ENCODE measurements at places on chromosomes 3 and 15.
A peak's percentile ranks its signal among the peaks of the same experiment; 100 is the strongest.

DNA sequence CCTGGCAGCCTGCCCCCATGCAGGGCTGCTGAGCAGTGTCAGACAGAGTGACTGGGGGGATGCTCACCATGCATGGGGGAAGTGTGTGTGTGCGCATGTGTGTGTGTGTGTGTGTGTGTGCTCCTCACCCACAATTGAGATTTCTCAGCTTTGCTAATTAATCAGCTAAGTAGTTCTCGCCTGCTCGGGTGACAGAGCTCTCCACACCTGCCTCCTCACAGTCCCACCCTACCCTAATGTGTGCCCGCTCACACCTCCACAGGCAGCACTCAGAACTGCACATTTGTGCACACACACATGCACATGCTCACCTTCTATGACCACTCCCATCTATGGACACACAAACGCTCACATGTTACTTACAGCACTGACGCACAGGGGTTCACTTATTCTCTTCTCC lies 37.3 kb downstream of the CACNA2D2 start:
- DNase-seq, result no peak

GRCh38 chr15:84982301-84982920 lies 755 bp downstream of the PDE8A start:
- peak; percentile 42 for DNase-seq

DNA sequence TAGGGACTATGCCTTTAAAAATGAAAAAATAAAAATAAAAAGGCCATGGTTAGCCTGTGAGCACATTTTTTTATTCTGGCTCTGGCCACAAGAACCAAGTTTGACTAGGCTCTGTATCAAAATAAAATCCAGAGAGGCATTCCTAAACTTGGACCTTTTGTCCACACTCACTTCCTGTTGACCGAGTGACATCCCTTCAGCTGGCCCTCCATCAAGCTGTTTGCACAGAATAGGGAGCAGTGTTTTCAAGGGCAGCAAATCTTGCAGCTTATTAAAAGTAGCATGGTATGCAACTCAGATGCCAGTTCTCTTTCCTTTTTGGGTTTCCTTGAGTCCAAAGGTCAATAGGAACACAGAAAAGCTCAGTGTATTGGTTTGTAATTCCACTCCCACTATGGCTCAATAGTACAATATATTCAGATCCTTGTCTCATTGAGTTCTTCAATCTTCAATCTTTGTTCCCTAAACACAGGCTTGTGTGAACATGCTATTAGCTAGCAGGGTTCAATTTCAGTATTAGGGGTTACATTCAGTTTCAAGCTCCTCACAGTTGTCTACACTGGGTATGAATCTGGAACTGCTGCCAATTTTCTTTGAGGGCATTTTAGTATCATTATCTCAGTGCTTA lies 244.5 kb downstream of the RBMS3 start:
- DNase-seq, result peak; percentile 18

DNA sequence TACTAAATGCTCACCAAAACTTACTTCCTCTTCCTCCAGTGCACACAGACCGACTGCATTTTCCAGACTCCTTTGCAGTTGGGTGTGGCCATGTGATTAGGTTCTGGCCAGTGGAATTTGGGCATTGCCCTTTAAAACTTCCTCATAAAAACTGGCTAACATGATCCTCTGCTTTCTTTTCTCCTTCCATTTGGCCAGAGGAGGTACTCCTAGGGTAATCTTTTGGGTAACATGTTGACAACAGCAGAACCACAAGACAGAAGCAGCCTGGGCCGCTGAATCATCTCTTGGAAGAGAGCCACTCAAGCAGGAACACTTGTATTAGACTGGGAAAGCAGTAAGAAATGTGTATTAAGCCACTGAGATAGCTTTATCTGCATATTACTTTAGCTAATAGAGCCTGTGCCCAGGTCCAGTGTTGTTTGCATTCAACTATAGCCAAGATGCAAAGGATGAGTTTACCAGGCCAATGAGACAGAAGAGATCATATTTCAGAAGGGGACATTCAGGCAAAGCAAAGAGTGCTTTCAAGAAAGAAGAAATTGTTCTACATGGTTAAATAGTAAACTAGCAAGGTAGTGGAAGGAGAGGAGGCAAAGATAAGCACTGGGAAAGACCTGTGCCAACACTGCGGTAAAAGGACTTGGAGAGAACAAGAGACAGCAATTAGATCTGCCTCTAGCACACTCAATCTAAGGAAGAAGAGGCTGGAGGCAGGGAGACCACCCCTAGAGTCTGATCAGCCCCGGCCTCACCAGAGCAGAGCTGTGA lies 79.8 kb downstream of the PLCH1 start:
- DNase-seq, result peak; percentile 67

DNA sequence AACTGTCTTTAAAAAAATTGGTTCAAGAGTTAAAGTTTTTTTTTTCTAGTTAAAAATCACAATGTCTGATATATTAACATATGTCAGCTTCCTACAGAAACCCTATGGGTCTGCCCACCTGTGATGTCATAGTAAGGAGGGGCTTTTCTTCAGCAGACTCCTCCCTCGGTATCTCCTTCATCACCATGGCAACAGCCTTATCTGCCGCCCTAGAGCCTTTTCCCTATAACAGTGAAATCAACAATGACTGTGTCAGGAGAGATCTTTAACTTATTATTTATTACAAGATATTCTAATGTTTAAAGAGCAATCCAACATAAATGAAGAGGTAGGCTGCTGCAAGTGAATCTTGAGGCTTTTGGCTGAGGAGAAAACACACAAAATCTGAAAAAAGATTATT lies 138.7 kb downstream of the PEX5L start:
- peak; percentile 72 for DNase-seq

DNA sequence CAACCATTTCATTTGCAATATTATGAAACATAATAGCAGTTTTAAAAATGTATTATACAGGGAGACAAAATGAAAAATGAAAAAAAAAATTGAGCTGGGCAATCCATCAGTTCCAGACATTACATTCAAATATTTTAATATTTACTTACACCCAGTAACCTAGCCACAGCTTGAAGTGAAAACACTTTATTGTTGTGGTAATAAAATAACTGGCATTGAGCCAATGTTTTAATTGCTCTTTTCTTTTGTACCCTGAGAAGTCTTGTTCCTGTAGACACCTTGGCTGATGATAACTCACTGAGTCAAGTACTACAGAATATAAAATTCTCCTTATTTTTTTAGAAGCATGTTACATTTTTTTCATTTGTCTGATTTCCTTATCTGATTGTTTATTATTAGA lies 180.6 kb downstream of the ROBO1 start:
- no peak for DNase-seq

DNA sequence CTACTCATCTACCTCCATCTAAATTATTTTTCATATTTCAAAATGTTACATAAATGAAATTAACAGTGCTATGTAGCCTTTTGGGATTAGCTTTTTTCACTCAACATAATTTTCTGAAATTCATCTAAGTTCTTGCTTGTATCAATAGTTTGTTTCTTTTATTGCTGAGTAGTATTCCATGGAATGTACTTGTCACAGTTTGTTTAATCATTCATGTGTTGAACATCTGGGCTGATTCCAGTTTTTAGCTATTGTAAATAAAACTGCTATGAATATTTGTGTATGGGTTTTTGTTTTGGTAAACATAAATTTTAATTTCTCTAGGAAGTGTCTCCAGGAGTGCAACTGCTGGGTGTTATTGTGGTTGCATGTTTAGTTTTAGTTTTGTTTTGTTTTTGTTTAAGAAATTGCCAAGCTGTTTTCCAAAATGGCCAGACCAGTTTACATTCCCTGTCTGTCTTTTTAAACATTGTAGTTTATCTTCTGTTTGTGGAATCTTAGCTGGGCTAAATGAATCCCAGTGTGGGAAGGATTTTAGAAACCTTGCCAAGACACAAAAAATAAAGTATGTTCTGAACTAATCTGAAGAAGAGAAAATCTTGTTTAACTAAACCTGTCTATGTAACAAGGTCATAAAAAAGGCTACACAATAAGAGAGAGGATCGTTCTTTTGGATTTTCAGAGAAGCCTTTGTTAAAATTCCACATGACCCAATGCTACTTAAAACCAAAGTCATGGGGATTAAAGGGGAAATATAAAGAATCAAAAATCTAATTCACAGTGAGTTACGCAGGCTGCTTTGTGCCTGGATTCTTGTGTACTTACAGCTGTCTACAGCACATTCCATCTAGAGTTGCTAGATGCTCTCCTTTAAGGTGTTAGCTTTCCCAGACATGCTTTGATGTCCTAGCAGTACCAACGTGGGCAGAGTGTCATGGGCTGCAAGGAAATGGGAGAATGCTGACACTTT lies 129.2 kb upstream of the SUCLG2 start:
- DNase-seq, result no peak

- DNase-seq, result no peak
Measured at GRCh38 chr3:10170915-10171478, 6.3 kb downstream of the IRAK2 start.

- DNase-seq, result no peak
Measured at GRCh38 chr3:136247855-136248590, 2.1 kb upstream of the PCCB start.

DNA sequence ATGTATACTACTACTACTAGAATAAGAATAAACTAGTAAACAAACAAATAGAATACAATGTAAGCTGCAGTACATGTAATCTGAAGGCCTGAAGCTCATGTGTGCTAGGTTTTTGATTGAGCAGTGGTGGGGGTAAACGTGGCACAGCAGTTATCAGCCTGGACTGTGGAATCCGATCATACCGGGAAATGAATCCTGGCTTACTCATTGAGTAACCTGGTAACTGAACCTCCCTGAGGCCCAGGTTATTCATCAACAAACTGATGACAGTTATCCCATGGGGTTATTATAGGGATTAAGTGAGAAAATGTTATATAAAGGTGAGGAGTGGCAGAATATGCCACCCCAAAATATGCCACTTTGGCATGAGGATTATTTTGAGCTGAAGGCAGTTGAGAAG lies 339.1 kb downstream of the FHIT start:
- no peak for DNase-seq

- DNase-seq, result no peak
Measured at GRCh38 chr3:6062261-6063187, 798.4 kb upstream of the GRM7 start.

DNA sequence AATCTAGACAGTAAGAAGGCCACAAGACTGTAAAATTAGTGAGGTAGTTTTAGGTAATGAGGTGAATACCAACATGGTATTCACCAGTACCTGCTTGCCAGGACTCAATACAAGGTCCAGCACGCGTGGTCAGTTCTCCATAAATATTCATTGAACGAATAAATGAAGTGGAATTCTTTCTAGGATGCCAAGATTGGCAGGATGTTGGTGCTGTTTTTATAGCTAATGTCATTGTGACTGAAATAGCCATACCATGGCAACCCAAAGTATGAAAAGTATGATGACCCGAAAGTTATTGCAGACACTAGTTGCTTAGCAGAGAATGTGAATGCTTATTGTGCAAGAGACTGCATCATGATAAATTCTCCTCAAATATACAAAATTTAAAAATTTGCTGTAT lies 307.2 kb downstream of the KCNH8 start:
- DNase-seq, result no peak

DNA sequence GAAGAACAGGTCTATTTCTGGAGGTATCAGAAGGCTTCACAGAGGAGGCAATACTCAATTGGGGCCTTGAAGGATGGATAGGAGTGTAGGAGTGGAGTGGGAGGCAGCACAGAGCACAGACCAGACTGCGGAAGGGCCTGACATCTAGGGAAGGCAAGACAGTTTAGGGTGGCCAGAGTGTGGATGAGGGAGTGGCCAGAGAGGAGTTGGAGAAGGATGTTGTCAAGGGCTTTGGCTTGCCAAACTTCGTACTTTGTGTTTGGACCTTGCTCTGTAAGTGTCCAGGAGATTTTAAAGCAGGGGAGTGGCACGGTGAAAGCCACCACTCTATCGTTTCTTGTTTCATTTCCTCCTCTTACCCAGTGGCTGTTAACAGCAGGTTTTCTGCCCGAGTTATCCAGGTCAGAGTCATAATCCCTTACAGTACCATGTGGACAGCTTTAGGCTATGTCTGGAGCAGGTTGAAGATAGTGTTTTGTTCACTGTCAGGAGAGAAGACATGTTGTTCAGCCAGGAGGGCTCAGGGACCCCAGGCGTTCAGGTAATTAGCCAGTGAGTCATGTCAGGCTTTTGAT lies 12.3 kb downstream of the SMAD3 start:
- DNase-seq, result no peak

DNA sequence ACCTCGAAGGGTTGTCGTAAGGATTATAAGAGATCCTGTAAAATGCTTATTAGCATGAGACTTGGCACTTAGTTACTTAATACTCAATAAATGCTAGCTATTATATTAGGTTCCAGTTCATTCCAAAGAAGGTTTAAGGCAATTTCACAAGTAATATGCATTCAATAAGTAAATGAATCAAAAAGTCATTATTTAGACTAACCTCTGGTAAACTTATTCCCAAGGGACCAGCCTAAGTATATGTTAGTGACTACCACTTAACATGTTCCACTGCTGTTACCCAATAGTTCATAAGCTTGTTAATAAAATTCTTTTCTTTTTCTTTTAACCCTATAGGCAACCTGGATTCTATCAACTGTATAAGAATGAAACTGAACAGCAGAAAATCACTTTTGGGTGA lies 5.1 kb downstream of the PDCD10 start:
- DNase-seq, result no peak

DNA sequence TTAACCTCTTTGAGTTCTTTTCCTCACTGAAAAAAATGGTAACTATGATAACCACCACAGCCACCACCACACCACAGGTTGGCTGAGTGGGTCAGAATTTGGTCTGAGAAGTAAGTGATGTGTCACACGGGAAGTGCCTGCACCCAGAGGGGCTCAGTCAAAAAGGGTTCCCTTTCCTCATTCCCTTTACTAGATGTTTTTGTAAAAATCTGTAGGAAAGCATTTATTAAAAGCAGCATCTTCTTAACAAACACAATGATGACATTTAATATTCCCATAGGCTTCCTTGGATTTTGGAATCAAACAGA lies 23.2 kb downstream of the CFAP92 start:
- DNase-seq, result no peak

DNA sequence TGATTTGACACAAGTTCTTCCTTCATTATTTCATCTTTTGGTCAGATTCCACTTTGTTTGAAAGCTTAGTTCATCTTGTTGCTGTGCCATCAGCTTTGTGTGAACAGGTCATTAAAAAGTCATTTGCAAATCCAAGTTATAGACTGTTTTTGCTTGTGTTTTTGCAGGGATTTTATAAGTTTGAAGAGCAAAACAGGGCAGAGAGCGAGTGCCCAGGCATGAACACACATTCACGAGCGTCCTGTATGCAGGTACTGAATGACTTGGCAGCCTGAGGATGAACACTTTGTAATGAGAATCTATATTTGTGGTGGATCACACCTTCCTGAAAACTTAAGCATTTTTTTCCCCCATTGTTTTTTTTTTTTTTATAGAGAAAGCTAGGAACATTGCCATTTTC lies 60.6 kb upstream of the SAMMSON start:
- DNase-seq, result no peak

DNA sequence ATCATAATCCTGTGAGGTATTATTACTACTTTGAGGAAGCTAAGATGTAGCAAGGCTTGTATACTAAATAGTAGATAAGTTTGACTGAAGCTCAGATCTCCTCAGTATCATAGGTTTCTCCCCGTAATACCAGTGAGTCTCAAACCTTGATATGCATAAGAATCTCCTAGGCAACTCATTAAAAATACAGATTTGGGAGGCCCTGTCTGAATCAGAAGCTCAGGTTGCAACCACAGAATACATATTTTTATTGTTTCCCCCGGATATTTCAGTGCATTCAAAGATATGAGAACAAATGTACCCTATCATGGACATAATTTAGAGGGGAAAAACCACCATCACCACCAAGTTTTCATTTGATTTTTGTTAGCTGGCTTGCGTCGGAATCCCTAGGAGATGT lies 242.1 kb upstream of the C2CD4B start:
- no peak for DNase-seq
